Activated gamma-delta T cell (primary cell): ENCODE measurements at places on chromosomes 11 and 22.

DNA sequence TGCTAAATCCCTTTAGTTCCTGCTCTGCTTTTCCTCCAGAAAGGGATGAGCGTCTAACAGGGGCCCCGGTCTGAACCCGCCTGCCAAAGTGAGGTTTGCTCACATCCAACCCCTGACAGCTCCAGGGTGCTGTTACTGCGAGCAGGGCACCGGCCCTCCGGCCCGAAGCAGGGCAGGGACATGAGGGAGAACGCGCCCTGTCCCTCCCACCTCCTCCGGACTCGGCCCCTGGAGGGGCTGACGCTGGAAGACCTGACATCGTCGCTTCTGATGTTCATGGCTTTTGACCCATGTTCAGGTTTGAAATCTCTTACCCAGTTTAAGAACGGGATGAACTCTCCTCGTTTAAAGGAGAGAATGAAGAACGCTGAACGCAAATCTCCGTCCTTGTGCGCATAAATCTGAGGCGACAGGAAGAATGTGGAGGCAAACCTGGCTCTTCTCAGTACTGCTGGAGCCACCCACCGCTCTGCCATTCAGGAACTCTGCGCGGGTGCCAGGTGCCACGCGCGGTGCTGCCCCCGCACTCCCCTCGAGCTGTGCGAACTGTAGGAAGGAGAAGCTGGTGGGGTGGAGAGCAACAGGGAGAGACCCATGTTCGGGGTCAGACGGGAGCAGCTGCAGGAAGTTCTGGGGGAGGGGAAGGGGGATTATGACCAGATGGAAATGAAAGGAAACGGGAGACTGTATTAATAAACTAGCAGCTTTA is 826 bp upstream of the EEF1G start:
- no peak for DNase-seq

DNA sequence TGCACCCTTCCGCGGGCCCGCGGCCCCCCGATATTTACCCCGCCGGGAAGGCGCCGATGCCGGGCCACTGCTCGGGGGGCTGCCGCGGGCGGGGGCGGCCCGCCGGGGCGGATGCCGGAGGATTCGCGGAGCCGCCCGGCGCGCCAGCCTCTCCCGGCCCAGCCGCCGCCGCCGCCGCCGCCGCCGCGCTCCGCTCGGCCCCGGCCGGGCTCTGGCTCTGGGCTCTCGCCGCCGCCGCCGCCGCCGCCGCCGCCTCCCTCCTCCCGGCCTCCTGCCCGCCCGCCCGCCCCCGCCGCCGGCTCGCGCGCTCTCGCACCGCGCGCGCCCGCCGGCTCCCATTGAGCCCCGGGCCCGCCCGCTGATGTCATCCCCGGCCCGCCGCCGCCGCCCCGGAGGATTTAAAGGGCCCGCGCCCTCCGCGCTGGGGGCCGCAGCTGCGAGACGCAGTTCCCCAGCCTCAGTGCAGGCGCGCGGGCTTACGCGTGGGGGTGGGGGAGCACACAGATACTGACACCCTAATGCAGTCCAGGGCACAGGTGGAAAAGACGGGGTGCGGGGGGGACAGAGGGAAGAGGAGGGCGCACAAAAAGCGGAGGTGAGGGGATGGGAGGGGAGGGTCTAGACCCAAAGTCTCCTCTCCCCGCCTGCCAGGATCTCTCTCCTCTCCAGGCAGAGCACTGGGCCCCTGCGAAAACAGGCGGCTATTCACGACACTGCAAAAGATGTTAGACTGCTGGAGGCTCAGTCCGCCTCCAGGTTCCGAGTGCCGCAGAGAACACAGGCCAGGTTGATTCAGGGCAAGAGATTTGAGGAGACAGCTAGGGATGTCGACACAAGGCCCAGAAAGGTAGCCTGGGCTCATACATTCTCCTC is at the start of gene CSNK1E:
CSNK1E (minus strand) TSS at position 312 of the 873 bp plus-strand sequence. CDS start 3,276 bp downstream, outside the sequence.
- peak; percentile 66 for DNase-seq

GRCh38 chr11:115418626-115419025 is 85.6 kb downstream of the CADM1 start:
- no peak for DNase-seq

GRCh38 chr11:76321820-76322524 is 59.0 kb downstream of the THAP12 start:
- no peak for DNase-seq

DNA sequence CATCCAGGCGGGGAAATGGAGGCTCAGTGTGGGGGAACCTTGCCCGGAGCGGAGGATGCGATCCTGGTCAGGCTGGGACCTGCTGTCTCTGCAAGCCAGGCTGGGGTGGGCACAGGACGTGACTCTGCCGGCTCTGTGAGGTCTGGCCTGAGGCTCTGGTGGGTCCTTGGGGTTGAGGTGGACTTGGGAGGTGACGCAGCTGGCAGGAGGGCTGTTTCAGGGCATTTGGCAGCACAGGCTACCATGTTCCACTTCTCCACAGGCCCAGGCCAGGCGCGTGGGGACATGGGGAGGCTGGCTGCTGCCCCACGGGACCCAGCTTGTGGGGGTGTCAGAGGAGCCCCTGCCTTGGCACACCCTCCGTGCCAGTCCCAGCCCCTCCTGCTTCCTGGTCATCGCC is 1199.7 kb downstream of the BRD1 start:
- DNase-seq = no peak

DNA sequence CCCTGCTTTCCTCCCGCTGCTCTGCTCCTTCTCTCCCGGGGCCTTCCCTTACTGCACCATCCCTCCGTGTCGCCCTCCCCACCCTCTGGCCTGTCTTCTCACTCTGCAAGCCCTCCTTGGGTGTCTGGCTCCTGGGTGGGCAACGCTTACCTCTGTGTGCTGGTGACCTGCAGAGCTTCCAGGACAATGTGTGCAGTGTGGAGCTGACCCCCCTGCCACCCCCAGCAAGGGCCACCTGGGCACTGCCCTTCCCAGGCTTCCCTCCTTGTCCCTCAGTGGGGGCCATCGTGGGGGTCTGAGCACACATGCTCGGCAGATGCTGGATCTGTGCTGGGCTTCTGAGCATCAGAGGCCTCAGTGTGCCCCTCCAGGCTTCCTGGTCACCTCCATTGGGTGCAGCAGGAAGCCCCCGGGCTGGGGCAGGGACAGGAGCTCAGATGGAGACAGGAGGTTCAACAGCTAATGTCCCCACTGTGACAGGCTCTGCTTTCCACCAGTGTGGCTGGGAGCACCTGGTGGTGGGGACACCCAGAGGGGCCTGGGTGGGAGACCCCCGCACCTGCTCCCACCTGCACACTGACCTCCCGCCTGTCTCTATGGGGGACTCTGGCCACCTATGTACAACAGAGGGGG is 7.8 kb upstream of the BRSK2 start:
- no peak for DNase-seq

DNA sequence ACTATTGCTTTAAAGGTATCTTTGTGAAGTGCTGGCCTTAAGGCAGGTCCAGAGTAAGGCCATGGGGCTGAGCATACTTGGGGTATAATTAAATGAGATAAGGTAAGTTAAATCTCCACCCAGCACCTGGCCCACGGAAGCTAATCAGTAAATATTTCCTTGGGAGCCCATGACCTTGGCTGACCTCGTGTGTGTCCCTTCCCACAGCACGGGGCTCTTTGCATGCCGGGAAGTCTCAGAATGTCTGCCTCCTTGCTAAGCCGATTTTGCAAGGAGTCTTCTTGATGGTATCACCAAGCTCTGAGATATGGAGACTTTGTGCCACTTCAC is 46.5 kb downstream of the ADM start:
- DNase-seq = no peak

GRCh38 chr11:122764371-122765090 is 73.8 kb upstream of the CRTAM start:
- no peak for DNase-seq
